NCI-H146 (cell line): ENCODE measurements at places on chromosomes 1 and 21.
A peak's percentile ranks its signal among the peaks of the same experiment; 100 is the strongest.

DNA sequence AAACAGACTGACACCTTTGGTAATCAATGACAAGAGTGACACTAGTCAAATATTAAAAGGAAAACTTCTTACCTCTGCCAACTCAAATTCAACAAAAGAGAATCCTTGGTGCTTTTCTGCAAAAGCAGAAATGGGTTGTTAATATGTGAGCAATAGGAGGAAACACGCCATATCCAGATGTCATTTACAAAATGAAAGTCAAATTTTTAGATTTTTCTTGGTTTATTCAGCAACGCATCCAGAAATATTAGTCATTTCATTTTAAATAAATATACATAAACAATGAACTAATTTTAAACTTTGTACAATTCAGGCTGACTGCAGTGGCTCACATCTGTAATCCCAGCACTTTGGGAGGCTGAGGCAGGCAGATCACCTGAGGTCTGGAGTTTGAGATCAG lies 22.3 kb downstream of the PABPC4 start:
- DNase-seq = no peak

- peak; percentile 72 for DNase-seq
Measured at GRCh38 chr21:42012763-42013329, 2.7 kb upstream of the ZBTB21 start.

GRCh38 chr1:54273795-54274163 lies 73.8 kb downstream of the MRPL37 start:
- peak; percentile 22 for DNase-seq

DNA sequence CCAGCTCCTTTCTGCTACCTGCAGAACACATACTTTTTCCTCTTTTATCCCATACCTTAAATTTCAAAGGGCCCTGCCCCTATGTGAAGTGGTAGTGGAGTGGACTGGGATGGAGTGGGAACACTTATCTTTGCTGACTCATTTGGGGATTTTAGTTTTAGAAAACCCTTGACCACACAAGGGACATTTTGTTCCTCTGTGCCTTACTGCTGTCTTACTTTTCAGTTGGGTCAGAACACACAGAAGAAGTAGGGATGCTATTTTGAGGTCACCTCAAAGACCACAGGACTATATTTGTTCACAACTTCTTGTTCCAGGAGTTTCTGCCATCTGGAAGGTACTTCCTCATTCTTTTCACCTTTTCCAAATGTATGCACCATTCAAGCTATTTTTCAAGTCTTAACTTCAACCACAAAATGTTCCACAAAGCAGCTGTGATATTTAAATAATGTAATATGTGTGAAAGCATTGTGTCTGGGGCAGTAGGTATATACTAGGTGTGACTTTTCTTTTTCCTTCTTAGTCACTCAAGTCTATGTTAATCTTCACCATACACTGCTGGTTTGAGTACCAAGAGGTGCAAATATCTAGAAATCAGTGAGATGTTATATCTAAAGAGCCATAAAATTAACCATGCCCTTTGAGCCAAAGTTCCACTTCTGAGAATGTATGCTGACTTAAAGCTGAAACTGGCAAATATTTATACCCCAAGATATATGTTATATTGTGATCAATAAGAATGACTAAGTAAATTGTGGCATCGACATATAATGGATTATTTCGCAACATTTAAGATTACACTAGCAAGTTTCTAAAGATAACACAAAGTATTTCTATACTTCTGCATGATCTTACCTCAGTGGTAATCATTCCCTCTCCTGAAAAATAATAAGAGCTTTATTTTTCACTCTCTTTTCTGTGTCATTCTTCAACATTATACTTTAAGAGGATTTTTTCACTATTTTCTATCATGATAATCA lies 308.5 kb downstream of the MRPL39 start:
- DNase-seq = no peak

DNA sequence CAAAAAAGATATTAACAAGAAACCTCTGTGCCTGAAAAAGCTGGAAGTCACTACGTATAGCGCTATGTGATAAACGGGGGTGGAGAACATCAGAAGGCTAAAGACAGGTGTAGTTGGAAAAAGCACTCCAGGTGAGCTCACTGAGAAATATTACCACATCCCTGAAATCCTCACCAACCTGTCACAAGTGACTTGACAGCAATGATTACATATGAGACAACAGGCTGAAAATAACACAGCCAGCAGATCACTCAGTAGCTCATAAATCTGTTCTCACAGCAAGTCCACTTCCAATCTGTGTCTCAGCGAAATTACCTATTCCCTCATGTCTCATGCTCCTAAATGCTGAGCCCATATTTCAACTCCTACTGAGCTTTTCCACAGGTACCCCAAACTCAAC lies 120.5 kb downstream of the UBR4 start:
- no peak for DNase-seq

- DNase-seq = no peak
Measured at GRCh38 chr1:19414515-19415121, 70.7 kb downstream of the CAPZB start.

GRCh38 chr1:117342397-117342796 lies 24.9 kb upstream of the MAN1A2 start:
- no peak for DNase-seq

DNA sequence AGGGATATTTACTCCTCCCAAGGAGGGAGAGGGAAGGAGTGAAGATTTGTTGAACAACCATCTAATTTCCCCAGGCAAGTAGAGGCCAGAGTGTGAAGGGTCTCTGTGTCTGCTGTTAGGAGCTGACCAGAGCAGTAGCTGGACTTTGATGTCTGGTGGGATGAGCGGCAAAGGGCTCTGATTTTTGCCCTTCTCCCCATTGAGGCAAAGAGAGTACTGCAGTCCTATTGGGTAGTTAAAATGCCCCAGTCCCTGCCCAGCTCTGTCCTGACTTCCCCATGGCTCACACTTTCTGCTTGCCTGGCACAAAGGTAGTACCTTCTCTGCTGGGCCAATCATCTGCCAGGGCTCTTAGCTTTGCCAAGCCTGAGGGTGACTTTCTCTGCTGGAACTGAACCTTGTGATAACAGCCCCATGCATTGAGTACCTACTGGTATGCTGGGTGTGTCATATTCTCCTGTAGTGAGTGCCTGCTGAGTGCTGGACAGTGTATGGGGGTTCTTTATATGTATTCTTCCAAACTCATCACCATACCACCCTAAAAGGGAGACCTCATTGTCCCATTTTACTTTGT lies 64.0 kb upstream of the SELENON start:
- no peak for DNase-seq

DNA sequence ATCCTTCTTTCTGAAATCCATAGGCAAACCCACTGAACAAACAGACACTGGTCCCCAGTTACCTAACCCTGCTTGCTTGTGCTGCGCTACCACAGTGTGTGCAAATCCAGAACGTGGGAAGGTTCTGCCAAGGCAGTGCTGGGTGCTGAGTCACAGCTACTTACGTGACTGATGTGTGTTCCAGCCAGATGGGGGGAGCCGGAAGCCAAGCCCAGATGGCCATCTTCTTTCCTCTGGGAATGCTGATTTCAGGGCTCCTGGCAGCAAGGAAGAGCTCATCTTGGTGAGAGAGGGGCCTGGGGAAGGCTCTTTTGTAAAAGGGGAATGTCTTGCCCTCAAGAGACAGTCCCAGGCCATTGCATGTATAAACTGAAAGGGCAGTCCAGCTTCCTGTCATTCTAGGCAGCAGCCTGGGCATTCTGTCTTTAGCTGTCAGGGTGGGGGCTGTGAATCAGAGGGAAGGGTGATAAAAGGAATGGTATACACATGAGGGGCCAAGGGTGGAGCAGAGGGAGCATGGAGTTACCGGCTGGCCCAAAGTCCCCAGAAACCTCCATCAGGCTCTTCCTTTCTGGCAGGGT lies 54.1 kb downstream of the CD46 start:
- no peak for DNase-seq

GRCh38 chr1:85502625-85503083 lies 37.7 kb upstream of the DDAH1 start:
- peak; percentile 60 for DNase-seq

- DNase-seq = peak; percentile 71
Measured at GRCh38 chr1:156281693-156282478, 739 bp downstream of the SMG5 start.

DNA sequence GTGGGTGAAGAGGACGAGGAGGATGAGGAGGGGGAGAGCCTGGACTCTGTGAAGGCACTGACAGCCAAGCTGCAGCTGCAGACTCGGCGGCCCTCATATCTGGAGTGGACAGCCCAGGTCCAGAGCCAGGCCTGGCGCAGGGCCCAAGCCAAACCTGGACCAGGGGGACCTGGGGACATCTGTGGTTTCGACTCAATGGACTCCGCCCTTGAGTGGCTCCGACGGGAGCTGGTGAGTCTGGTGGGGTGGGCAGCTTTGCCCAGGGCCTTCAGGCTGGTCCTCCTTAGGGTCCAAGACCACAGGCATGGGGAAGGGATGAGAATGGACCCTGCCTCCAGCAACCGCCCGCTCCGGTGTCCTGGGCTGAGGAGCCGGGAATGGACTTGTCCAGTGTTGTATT lies 430 bp downstream of the FAM167B start:
- DNase-seq = no peak

- DNase-seq = no peak
Measured at GRCh38 chr1:39524591-39525365, 33.3 kb downstream of the BMP8A start.

GRCh38 chr1:19163261-19163660 lies 46.8 kb downstream of the UBR4 start:
- DNase-seq = no peak

DNA sequence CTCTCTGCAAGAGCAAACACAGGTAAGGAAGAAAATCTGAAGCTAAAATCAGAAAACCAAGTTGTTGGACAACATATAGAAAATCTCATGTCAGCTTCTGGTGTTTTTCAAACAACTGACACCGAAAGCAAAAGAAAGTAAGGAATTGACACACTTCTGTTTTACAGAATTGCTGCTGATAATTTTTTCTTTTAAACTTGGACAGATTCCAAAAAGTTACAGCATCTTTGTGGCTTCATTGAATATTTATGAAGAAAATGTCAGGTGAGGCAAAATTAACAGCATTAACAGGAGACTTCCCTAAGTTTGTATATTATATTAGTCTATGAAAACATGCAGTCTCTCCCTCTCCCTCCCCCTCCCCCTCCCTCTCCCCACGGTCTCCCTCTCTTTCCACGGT lies 14.9 kb upstream of the CTSS start:
- DNase-seq = no peak

- no peak for DNase-seq
Measured at GRCh38 chr1:151292207-151293030, 10.3 kb downstream of the ZNF687 start.

DNA sequence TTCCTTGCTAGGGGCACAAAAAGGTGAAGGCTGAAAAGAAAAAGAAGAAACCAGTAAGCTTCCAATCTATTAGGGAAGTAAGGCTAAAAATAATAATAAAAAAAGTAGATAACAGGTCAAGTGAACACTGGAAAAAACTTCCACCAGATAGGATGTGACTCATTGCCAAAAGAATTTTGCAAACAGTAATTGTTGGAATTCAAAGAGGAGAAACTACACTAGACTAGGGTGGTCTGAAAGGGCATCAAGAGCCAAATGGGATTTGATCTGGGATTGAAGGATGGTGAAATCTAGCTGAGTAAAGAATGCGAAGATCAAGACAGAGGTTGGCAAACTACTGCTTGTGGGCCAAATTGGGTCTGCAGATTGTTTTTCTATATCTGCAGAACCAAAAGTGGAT lies 6.0 kb upstream of the ST6GALNAC3 start:
- DNase-seq = no peak

DNA sequence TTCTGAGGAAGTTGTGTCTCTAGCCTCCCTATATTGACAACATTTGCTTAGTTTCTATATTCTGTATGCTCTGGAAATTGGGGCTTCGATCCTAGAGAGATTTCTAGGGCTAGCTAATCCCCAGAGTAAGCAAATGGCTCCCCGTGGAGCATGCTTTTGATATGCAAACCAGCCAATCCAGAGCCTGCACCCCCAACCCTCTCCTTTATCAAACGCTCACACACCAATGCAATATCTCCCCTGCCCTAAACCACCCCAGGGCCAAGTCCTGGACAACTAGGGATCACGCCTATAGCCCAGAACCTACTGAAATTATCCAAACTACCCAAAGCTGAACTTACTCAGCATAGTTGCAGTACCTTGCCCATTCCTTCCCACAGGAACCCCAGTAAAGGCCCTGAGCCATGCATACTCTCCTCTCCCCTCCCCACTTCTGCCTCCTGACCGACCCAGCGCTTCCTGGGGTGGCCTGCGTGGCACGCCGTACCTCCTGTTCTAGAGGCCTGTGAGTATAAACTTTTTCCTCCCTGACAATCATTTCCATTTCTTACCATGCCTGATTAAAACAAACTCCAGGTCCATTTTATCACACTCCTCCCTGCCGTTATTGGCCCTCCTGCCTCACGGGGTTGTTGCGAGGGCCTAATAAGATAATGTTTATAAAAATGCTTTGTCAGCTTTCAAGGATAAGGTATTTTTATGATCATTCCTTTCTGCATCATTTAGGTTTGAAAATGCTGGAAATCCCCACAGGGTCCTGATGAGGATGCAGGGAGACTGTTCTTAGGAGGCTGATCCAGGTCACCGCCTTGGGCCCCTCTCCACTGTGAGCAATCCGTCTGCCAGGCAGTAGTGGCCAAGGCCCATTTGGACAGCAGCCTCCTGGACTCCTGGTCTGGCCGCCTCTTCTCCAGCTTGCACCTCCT lies 102.7 kb downstream of the TENT5C start:
- no peak for DNase-seq

DNA sequence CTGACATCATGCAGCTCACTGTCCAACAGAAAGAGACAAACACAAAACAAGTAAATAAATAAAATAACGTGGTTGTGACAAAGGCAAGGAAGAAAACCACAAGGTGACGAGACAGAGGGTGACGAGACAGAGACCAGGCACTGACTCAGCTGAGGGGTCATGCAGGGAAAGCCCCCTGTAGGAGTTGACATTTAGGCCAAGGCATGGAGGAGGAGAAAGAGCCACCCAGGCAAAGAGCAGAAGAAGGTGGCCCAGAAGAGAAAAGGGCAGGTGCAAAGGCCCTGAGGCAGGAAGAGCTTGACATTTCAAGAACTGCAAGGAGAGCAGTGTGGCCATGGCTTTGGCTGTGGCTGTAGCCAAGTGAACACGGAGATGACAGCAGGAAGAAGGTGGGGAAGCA lies 65.1 kb upstream of the ID3 start:
- no peak for DNase-seq

DNA sequence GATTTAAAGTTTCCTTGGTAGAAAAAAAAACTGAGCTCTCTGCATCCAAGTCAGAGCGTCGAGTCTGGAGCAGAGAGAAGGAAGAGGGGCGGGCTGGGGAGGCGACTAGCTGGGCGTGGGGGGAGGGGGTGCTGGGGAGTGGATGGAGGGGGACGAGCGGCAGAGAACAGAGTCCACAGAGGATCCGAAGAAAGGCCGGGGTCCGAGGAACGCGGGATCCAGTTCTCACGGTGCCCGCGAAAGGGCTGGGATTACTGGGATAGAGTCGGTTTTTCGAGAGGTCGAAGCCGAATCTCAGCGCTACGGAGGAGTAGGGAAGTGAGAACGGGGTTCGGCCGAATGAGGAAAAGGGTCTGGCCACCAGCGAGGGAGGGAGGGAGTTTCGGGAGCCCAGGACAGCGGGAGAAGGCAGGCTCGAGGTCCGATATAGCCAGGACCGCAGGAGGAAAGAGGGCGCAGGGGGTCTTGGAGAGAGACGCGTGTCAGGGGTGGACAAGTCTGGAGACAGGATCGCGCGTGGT lies 665 bp downstream of the DAB1 start:
- no peak for DNase-seq
